ENCODE measurements at places on chromosomes 5 and 9.

DNA sequence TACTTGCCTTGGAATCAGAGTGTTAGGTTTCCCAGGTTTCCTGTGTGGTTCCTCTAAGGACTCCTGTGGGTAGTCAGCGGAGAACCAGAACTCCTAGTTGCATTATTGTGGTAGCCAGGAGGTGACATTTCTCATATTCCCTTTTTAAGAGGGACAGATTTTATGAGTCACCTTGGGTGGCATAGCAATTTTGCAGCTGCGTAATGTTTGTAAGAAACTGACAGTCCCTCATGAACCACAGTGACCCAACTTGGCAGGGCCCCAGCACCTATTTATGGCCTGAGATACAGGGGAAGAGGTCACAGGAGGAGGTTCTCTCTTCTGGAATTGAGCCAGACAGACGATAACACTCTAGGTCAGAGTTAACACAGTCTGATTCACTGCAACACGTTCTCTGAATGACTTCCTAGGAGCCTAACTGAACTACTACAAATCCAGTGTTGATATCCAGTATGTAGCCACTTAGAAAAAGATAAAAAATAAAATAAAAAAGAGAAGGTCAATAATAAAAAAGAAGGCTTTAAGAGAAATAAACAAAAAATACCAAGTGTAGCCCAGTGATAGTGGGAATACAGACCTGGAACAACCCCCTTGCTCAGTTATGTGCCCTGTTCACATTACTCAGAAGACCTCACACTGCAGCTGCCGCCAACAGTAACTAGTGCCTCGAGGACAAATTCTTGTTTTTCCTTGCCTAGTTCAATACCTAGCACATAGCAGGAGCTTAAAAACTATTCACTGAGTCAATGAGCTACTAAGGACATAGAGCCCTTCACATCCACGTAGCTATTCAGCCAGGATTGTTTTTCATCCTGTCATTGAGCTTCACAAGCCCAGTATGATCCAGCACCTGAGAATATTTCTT, 50.7 kb upstream of the VLDLR start:
- peak; percentile 70 for DNase-seq

DNA sequence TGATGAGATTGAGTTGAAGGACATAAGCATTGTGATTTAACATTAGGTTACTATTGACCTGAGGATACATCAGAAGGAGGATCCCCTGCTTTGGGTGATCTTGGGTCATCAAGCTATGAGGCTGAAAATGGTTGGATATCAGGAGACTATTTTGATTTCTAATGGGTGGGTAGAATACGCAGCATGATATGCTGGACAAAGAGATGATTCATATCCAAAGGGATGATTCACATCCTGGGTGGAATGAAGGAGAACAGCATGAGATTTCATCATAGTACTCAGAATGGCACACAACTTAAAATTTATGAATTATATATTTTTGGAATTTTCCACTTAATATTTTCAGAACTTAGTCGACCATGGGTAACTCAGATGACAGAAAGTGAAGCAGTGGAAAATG, 1759.5 kb upstream of the C9orf72 start:
- peak; percentile 63 for DNase-seq

DNA sequence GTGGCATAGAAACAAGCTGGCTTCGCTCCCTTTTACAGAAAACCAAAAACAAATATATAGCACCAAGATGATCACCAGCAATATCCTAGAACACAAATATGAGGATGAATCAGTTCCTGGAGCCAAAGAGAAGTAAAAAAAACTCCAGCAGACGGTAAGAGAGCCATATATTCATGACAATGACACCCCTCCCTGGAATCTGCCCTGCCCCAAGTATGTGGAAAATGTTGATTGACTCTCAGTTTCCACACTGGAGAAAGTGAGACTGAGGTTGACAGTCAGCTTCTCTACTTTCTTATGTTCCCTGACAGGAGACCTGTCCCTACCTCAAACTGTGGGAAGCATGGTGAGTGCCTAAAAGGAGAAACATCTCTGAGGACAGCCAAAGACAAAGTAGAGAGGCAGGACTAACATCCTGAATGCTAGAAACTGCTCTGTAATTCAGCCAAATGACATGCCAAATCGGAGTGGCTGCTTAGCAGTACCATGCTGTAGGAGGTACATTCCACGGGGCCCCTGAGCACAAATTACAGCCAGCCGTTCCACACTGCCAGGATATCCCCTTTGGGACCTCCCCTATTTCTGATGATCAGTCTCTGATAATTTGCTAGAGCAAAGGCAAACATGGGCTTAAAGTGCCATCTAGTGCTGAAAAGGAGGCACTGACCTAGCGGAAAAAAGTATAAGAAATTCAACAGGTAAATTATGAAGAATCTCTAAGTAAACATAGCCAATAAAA, 424.0 kb upstream of the RGMB start:
- peak; percentile 95 for DNase-seq

GRCh38 chr5:1007681-1008450, 736 bp upstream of the NKD2 start:
- no peak for DNase-seq

DNA sequence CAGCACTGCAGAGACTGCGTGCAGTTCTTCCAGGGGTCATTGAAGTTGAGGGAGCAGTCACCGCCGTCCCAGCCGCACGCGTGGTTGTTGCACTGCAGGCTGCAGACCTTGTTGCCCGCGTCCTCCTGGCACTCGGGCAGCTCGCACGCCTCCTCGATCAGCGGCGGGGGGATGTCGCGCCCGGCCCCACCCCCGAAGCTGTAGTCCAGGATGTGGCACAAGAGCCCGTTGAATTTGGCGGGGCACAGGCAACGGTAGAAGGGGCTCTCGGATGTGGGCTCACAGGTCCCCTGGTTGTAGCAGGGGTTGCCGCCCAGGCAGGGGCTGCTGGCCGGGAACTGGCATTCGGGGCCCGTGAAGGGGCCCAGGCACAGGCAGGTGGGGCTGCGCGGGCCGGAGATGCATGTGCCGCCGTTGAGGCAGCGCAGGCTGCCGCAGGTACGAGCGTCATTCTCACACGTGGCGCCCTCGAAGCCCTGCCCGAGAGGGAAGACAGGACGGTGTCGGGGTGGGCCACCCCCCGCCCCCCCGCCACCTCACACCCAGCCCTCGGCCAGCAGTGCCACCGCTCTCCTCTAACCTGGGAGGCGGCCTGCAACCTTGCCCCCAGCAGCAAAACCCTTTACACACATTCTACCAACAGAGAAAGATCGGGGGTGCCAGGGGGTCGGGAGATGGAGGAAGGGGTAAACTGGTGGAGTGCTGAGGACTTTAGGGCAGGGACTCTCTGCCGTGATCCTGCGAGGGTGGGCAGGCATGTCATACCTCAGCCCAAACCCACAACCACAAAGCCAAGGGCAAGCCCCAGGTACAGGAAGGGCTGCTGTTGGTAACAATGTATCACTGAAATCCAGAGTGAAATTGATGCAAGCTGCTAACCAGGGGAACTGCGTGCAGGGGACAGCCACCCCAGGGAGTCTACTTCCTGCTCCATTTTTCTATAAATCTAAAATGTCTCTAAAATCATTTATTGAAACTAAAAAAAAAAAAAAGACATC, 22.9 kb upstream of the SEC16A start:
- no peak for DNase-seq

- DNase-seq = no peak
Observed at GRCh38 chr9:8693464-8693863, 893.9 kb upstream of the DMAC1 start.

DNA sequence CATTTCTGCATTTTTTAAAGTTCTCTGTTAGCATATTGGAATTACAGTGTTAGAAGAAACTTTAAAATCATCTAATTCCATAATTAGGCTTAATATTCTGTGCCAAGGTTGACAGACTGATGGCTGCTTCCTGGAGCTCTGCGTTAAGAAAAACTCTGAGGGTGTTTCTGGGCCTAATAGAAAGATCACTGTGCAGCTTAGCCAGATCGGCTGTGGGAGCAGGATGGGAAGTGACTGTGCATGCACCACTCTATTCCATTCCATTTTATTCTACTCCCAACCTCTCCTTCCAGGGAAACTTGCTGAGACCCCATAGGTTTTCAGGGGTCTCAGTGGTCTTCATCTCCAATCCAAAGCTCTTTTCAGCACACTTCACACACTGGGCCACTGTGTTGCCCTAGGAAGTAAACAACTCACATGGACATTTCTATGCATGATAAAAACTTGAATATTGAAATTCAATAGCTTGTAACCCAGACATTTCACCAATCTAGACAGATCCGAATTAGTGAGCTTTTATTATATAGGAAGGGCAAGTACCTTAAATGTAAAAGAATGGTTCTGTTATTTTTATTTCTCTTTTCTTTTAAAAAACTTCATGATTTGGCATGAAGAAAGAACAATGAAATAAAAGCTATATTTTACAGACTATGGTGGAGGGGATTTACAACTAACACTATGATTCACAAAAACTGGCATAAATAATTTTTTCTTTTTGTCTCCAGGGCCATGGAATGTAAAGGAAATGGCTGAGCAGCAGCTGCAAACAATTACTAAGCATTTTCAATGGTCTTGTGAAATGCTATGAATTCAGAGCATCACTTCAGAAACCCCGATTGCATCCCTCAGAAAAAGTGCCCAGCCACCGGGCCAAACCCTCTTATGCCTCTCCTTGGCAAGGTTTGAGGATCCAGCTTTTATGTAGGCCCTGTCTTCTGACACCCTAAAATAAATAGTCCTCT, 51.4 kb upstream of the DAB2 start:
- DNase-seq = peak; percentile 93

GRCh38 chr5:32360906-32361305, 48.2 kb upstream of the MTMR12 start:
- DNase-seq = no peak

DNA sequence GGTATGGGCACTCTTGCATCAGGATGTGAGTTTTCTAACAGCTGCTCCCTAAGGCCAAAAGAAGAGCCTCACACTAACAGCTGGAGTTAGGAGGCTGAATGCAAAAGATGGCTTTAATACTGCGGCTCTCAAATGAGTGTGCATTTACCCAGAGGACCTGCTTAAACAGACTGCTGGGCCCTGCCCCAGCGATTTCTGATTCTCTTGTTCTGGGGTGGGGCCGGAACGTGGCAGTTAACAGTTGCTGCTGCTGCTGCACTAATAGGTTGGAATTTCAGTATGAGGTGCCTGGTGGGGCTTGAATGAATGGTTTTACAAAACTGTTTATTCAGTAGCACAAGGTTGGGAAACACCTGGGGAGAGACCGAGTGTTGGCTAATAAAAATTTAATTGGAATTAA, 26.1 kb downstream of the HMGCR start:
- DNase-seq = no peak
